ENCODE measurements at places on chromosomes 2 and 18.

DNA sequence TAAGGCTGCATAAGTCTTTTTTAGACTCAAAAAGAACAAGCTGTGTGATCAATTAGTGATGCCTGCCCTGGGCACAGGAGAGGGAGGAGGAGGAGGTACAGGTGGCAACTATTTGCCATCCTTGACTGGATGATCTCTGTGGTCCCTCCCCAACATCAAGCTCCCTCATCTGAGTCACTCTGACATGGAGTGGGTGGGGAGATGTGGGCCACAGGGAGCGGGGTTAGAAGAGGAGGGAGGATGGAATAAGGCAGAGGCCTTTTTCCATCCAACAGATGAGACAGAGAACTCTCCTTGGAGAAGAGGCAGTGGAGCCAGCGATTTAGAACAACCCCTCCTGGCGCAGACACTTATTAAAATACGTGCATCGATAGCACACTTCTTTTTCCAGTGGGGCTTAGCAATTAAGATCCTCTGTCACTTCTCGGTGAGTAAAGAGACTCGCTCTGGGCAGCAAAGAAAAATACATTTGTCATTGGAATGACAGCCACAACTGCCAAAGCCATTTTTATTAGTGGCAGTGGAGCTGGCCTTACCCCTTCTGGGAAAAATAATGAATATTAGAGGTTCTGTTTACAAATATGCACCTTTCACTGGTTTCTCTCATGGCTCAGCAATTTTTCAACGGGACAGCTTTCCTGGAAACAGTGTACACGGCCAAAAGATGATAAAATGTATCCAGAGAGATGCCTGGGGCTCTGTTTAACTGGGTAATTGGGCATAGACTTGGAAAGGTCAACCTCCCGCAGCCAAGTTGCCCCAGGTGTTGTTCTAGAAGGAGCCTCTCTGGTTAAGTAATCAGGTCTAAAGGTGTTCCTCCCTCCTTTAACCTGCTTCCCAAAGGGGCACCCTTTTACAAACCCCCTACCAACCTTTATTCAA, 238.4 kb upstream of the CXCR4 start:
- no peak for DNase-seq

- DNase-seq: no peak
Measured at GRCh38 chr2:223389624-223390023, 212.5 kb downstream of the SCG2 start.

DNA sequence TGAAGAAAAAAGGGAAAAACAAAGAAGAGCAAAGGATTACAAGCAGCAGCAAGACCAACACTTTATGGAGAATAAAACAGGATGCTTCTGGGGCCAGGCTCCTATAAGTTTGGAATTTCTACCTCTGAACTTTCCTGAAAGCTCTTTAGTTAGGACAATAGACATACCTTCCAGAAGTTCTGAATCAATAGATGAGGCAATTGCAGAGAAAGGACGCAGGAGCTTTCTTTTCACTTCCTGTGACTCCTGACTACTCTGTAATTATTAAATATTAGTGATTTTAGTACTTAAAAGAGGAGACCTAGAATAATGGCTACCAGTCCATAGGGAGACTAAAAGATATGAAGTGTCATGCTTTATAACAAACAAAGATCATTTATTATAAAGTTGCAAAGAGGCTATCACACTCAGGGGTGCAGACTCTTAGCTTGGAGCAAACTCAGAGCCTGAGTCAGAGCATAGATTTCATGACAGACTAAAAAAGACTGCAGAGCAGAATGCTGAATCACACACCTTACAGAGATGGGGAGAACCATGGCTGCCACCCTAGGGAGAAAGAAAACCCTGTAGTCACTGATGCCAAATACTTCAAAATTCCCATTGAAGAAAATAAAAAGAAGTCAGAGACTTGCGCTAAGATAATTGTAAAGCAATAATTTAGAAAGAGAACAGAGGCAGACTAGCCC, 52.5 kb upstream of the FAM136A start:
- no peak for DNase-seq

DNA sequence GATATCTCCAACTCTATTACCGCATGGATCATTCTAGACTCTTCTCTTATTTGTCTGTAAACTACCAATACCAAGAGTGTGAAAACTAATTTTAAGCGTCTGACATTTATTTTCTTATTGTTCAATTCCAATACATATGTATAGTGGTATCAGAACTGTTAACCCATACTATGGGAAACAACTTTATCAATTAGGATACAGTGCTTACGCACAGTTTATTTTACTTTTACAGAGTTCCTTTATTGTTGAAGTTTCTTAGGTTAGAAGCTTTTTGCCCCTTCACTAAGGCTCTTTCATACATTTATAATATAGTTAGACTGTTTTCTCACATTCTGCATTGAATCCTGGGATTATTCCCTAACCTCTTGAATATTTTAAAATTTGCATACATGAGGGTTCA, 198.8 kb upstream of the RGPD4 start:
- DNase-seq: no peak
